ENCODE measurements at places on chromosomes 3 and 15.

- no peak for DNase-seq
Measured at GRCh38 chr15:25739687-25740121, 123.4 kb downstream of the ATP10A start.

DNA sequence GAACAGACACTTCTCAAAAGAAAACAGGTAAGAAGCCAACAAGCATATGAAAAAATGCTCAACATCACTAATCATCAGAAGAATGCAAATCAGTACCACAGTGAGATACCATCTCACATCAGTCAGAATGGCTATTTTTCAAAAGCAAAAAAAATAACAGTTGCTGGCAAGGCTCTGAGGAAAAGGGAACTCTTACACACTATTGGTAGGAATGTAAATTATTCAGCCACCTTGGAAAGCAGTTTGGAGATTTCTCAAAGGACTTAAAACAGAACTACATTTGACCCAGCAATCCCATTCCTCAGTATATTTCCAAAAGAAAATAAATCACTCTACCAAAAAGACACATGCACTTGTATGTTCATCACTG lies 95.6 kb downstream of the APBA2 start:
- DNase-seq, result no peak

DNA sequence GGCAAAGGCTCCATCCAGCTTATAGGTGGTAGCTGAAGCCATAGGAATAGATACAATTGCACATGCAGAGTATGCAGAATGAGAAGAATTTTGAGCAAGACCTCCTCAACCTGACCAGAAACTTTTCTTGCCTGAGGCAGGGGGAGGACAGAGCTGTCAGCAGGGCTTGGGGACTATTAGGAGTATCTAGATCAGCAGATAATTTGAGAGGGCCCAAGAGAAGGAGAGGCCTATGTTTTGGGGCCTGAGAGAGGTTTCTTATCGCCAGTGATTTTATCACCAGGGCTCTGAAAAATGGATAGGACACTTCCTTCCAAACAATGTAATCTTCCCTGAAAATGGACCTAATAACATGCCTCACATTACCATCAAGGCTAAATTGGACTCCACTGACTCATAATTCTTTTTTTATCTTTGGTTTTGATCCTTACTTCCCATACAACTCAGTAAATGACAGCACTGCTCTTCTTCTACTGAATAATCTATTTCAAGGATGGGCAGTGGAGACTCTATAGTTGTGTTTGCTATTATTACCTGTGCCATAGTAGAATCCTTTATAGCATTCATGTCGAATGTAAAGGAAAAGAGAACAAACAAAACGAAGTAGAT lies 15.8 kb upstream of the RAMAC start:
- no peak for DNase-seq

- DNase-seq, result no peak
Measured at GRCh38 chr3:110743202-110743601, 328.4 kb upstream of the NECTIN3 start.

DNA sequence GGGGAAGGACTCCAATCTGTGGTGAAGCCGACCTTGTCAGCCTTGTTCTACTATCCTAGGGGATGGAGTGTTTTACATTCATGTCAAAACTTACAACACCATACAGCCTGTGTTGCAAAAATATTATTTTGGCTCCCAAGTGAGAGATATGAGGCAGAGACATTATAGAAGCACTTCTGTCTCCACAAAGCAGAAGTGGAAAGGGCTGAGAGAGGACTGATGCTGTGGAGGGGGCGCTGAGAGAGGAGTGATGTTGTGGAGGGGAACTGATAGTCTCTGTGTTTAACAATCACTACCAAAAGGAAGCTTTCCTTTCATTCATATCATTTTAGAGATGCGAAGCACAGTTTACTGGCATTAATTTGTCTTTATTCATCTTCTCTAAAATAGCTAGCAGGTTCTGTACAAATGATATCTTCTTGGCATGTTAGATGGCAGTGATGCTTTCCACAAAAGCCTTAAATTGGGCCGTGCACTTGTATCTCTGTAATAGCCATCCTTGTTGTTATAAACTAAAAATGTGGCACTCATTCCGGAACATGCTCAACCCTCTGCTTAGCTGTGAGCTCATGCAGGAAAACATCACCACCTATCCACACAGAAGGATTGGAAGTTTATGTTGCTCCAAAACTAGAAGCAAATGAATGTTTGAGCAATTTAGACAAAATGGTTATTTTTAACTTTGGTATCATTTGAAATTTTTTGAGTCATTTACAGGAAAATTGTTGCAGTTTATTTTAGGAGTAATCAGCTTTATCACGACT lies 134.6 kb upstream of the TP63 start:
- DNase-seq, result no peak

All from NCI-H187 (cell line).